ENCODE measurements at places on chromosomes 2 and 18.
A peak's percentile ranks its signal among the peaks of the same experiment; 100 is the strongest.

- no peak for DNase-seq
These were observed 70.6 kb downstream of the EMILIN2 start for GRCh38 chr18:2917259-2918047.

GRCh38 chr2:8036366-8036765 is 645.5 kb upstream of the ID2 start:
- no peak for DNase-seq

GRCh38 chr18:70188113-70188512 is 17.4 kb downstream of the RTTN start:
- DNase-seq: no peak

DNA sequence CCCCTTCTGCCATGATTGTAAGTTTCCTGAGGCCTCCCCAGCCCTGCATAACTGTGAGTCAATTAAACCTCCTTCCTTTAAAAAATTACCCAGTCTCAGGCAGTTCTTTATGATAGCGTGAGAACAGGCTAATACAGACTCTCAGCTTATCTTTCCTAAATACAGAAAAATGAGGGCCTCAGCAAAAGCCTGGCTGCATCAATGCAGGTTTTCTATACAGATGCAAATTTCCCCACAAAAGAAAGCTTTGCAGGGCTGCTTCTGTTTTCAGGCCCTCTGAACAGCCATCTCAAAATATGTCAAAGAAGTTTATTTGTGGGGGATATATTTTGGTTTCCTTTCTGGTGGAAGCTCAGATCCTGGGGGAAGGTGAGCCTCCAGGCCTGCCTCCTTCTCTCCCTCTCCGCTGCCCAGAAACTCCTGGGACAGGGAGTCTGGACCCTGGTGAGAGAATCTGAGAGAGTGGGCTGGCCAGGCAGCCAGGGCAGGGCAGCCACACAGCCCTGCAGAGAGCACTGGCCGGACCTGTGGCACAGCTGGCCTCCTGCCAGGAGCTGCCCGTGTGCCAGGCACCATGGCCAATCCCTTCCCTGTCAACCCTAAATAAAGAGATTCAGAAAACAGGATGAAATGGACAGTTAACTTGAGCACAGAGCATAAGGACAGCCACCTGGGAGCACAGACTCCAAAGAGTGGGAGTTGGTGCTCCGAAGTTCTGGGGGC is 21.6 kb upstream of the AGXT start:
- no peak for DNase-seq

- DNase-seq: no peak
These were observed 100.4 kb upstream of the REG3A start for GRCh38 chr2:79259959-79260358.

DNA sequence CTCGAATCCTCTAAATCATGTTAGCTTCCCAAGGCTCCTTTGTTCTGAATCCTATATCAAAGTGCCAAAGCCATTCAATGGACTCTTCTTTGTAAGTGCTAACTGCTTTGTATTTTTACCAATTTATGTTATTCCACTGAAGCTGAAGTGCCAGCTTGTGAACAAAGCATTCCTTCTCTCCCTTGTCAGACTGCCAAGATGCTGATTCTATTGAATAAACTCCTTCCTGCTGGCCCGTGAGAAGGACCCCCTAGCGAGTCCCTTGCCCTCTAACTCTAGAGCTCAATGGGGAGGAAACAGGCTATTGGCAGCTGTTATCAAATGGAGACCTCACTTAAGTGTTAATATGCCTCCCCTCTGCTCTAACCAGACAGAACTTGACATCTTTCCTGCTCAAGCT is 1097.9 kb upstream of the CNTNAP5 start:
- DNase-seq: no peak

DNA sequence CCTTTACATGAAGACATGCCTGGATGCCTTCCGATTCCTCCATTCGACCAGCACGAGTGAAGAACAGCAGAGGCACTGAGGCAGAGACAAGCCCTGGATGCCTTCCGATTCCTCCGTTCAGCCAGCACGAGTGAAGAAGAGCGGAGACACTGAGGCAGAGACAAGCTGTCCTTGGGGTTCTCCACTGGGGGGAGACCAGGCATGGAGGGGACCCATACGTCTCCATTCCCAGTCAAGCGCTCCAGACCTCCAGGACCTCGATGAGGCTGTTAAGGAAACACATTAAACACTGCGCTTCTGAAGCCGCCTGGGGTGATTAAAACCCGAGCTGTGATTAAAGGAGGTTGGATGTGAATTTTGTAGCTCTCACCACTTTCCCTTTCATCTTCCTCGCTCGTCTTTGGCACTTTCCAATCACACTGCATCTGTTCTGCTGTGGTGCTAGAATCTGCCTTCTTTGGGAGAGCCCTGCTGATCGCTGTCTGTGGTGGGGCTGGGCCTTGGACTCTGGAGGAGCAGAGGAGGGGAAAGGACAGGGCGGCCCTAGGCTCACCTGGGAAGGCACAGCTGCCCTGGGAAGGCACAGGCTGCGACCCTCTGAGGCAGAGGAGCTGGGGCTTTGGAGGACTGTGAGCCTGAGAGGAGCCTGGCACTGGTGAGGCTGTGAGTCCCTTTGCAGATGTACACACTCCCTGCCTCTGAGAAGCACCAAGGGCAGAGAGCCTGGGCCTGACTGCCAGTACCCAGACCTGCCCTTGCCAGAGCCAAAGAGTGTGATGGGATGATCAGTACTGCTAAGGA is 463.1 kb upstream of the HS6ST1 start:
- no peak for DNase-seq

DNA sequence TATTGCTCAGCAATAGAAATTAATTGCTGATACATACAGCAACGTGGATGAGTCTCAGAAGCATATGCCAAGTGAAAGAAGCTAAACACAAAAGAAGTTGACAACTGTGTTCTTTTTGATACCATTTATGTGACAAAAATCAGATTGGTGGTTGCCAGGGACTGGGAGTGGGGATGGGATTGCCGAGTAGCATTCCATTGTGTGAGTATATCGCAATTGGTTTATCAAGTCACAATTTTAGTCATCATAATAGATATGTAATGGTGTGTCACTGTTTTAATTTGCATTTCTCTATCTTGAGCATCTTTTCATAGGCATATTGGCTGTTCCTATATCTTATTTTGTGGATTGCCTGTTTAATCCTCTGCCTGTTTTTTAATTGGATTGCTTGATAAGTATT is 20.9 kb downstream of the STRADB start:
- no peak for DNase-seq

DNA sequence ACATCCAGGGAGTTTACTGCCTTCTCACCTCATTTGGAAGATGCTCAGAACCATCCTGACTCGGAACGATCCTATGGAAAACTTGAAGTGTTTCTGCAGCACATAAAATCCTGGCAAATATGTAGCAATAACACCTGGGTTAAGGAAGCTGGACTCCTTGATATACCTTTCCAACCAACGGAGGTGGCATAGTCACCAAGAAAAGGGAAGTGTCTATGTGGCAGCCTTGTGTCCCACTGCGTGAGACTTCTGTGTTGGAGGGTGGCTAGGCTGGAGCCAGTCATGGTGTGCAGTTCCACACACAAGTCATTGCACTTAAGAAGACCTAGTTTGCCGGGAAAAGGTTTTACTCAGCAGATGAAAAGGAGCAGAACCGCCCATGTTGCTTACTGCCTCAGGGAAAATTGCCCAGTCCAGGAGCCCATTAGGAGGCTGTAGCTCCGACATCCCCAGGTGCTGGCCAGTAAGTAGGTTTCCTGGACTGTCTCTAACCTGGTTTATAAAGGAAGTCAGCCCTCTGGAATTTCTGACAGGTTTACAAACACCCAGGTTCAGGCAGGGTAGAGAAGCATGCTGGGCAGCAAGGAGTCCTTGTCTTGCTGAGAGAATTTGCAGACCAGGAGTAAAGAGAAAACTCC is 46.2 kb upstream of the SPRED2 start:
- DNase-seq: no peak

DNA sequence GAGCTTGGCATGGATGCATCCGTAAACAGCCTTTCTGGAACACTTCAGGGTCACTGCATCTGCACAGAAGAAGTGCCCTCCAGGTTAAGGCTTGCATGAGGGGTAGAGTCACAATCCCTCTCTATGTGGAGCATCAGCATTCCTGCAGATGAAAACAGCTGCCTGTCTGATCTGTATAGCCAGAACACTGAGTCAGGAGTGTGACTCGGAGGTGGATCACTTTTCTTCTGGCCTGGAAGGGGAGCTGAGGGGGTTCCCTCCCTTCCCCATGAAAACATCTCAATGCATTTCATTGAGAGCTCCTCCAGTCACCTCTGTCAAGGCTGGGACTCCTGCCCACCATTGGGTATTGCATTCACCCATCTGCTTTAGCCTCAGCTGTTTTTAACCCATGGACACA is 72.5 kb upstream of the SERPINE2 start:
- DNase-seq: no peak

DNA sequence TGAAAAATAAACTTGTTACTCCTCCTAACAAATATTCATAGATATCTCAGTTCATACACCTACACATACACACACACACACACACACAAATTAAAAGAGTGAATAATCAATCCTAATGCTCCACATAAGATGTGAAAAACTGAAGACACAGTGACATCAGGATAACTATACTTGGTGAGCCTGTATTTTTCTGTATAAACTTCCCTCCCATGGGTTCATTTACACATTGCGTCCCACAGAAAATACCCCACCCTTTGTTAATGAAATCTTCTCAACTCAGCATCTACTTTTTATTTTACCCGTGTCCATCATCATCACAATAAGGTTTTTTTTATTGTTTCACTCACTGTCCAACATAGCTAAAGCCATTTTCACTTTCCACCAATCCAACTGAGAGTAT is 60.4 kb downstream of the CD226 start:
- DNase-seq: no peak

DNA sequence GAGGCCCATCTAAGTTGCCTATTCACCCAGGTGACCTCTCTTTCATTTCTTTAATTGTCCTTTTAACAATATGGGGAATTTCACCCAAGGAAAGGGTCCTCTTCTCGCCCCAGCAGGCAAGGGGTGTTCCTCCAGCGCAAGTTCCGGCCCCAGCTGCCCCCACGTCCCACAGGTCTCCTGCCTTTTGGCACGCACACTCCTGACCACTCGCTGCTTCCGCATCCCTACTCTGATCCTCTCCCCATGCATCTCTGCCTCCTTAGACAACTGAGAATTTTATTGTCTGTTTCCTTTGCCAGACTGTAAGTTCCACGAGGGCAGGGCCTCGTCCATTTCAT is 684 bp upstream of the ARPC2 start:
- no peak for DNase-seq

GRCh38 chr2:105057005-105057404 is 19.1 kb downstream of the MRPS9 start:
- DNase-seq: no peak

GRCh38 chr2:113091231-113091896 is 23.6 kb downstream of the IL1F10 start:
- no peak for DNase-seq

- peak; percentile 13 for DNase-seq
These were observed 233.5 kb upstream of the ATP5MC3 start for GRCh38 chr2:175414882-175415487.

GRCh38 chr2:127664065-127664894 is 11.1 kb downstream of the LIMS2 start:
- DNase-seq: no peak

- DNase-seq: no peak
These were observed 16.3 kb downstream of the RTN4 start for GRCh38 chr2:55033921-55034320.

- DNase-seq: no peak
These were observed 326.9 kb upstream of the SMIM21 start for GRCh38 chr18:75754433-75754832.

DNA sequence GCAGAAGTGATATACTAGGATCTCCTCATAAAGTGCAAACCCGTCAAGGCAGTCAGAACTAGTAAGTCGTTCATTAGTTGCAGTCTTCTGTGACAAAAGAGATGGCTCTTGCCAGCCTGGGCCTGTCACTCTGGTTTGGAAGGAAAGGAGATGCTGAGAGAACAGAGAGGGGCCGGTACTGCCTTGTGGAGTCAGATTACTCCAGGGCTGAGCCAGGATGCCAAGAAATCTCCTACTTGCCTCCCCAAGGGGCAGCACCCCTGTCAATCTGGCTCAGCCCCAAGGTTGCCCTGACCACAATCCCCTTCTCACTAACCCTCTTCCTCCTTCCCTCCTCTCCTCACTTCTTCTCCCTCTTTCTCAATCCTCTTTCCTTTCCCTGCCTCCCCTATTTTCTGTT is 62.9 kb upstream of the ASPRV1 start:
- no peak for DNase-seq

- DNase-seq: no peak
These were observed 13.6 kb downstream of the TCF23 start for GRCh38 chr2:27162151-27163121.

All from SIG-M5 (cell line).